ENCODE measurements at places on chromosomes 1 and 21.

DNA sequence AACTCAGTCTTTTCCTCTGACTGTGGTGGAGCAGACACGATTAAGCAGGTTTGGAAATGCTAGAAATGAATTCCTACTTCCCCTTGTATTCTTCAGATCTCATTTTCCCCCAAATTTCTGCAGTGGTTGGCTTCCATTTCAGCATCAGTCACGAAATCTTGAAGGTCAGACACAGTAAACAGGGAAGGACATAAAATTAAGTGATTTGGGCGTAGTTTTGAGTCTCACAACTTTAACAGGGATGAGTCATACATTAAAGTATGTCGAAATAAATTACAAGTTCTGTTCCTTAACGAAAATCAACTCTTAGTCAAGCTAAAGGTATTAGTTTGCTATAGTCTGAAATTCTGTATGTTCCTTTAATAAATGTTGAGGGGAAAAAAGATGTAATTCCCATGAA lies 61.1 kb downstream of the HNRNPR start:
- no peak for DNase-seq

GRCh38 chr1:169289016-169289415 lies 78.6 kb downstream of the NME7 start:
- no peak for DNase-seq

GRCh38 chr1:172343240-172344160 lies 77.0 kb upstream of the C1orf105 start:
- DNase-seq, result no peak

DNA sequence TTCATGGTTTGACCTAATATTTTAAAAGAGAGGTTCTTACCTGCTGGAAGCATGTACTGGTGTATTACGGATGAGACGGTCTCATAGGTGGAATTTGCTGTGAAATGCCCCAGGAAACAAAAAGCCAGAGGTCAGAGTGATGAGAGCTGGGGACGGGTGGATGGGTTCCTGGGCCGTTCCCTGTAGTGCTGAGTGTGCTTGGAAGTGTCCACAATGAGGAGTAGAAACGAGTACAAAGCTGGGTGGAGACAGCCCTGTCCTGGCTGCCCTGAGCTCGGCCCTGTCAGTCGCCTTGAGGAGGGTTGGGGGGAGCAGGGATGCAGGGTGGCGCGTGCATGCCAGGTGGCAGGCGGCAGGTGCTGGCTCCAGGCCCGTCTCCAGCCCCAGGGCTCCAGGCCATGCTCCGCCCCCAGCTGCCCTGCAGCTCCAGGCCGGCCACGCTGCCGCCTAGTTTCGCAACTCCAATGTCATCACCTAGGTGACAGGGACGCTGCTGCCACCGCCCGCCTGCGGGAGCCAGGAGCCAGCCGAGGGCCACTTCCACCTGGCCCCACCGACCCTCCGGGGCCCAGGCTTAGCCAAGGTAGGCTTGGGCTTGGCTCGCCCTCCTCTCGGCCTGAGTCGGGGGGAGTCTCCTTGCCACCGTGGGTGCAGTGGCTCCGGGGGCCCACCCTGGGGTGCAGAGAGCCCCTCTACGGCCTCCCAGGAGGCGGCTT lies 16.4 kb downstream of the TP73 start:
- no peak for DNase-seq

GRCh38 chr1:44236490-44237272 lies 23.4 kb downstream of the DMAP1 start:
- DNase-seq, result no peak

- DNase-seq, result no peak
Observed at GRCh38 chr1:107532318-107532717, 391.5 kb downstream of the NTNG1 start.
